ENCODE measurements at places on chromosomes 1 and 21.

GRCh38 chr1:44484155-44484688 is 79.2 kb downstream of the RNF220 start:
- no peak for DNase-seq

DNA sequence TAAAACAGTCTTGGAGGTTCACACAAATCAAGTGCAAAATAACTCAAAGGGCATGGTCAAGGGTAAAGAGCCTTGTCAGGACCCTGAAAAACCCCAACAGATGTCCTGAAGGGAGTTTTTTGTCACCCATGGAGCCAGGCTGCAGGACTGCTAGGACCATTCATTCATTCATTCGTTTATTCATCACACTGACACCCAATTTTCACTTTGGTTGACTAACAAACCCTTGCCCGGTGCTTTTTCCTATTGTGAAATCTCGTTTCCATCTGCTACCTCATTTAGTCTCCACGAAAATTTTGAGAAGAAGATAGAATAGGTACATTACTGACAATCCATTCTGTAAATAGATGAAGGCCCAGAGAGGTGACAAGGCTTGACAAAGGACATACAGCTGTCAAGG is 216.0 kb downstream of the HIVEP3 start:
- no peak for DNase-seq

GRCh38 chr1:165496501-165496900 is 47.3 kb upstream of the LRRC52 start:
- DNase-seq = no peak

GRCh38 chr1:202164271-202165037 is 4.1 kb upstream of the PTPN7 start:
- peak; percentile 55 for DNase-seq

DNA sequence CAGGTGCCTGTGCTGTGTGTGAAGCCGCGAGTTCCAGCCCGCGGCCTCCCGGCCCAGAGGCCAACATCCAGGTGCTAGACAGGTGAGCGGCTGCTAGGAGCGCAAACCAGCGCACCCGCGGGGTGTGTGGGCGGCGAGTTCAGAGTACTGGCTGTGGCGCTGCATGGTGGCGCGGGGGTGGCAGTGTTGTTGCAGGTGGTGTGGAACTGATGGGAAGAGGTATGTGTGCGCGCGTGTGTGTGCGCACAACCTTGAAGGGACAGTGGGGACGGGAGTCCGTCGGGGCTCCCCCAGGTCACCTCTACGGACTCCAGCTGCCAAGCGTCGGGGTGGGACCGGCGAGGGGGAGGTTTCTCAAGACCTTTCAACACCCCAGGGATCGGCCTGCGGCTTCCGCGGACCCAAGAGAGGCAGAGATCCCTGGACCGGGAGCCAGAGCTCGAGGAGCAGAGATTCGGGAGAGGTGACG is 433 bp upstream of the DMBX1 start:
- no peak for DNase-seq

Measured in stimulated activated CD4-positive, alpha-beta T cell treated with anti-CD3 and anti-CD28 coated beads, TNF-alpha, amount 100 ng/mL, for 1 hour (primary cell).